ENCODE measurements at places on chromosomes 12 and 14. TPM values are rescaled to one million over a fixed set of nuclear protein-coding genes. Genes with fewer than 3 reads are reported as not detected.

KIF21A gene
- 0.38 TPM for polyA plus RNA-seq

DNA sequence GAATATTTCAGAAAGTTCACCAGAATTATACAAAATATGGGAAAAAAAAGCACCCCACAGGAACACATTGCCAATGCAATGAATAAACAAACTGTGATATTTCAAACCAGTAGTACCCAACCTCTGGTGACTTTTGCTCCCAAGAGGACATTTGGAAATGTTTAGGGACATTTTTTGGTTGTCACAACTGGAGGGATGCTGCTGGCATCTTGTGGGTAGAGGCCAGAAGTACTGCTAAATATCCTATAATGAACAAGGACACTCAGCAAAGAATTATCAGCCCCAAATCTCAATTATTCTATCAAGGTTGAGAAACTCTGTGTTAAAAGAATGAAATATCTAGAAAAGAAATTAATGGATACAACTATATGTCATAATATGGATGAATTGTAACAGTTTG lies 1334.4 kb upstream of the FLRT2 start:
- DNase-seq: no peak

PRKCH gene
- 1.6 TPM for polyA plus RNA-seq

GRCh38 chr12:49534731-49535278 lies 4.0 kb upstream of the KCNH3 start:
- no peak for DNase-seq

SMCO2 gene
- polyA plus RNA-seq: 0.33 TPM

GRCh38 chr12:76537923-76538322 lies 21.6 kb downstream of the OSBPL8 start:
- no peak for DNase-seq

DNA sequence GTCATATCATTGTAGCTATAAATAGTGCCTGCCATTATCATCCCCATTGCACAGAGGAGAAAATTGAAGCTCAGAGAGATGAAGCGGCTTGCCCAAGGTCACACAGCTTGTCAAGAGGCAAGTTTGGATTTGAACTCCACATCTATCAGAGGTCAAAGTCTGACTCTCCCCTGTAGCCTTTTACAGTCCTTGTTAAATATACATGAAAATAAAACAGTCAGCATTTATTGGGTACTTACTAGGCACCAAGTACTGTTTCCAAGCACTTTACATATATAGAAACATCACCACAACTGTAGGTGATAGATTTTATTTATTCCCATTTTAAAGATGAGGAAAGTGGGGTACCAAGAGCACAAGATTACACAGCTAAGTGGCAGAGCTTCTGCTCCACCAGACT lies 67.2 kb downstream of the WSCD2 start:
- DNase-seq: no peak

BRMS1L gene
- 6.2 TPM for polyA plus RNA-seq

- DNase-seq: peak; percentile 64
Measured at GRCh38 chr14:66359500-66359899, 126.7 kb upstream of the CCDC196 start.

DNA sequence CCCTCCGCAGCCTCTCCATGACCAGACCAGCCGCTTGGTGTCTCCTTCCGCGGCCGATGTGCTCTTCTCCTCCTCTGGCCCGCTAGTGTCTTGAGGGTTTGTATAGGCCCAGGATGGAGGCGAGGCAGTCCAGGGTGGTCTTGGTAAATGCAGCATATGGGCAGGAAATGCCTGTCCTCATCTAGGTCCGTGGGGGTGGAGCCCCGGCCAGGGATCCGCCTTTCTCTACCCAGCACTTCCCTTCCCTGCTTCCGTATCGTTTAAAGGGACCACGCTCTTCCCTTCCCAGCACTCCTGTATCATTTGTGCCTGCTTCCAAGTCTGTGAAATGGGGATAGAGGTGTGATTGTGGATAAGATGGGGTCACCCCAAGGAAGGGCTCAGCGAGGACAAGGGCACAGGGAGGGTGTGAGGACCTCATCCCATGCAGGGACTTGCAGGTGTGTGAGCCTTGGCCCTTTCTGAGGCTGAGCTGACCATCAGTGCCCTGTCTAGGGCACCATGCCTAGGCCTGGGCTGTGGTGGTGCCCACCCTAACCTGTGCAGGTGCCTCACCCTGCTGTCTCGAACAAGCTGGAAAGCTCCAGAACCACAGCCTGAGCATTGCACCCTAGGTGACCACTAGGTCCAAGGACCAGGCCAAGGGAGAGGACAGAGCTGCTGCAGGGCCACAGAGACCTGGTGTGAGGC lies 326.8 kb upstream of the RTL1 start:
- DNase-seq: no peak

GRCh38 chr14:67881225-67881624 lies 61.6 kb downstream of the RAD51B start:
- no peak for DNase-seq

GRCh38 chr12:67716817-67717216 lies 68.3 kb downstream of the DYRK2 start:
- DNase-seq: peak; percentile 52

DNA sequence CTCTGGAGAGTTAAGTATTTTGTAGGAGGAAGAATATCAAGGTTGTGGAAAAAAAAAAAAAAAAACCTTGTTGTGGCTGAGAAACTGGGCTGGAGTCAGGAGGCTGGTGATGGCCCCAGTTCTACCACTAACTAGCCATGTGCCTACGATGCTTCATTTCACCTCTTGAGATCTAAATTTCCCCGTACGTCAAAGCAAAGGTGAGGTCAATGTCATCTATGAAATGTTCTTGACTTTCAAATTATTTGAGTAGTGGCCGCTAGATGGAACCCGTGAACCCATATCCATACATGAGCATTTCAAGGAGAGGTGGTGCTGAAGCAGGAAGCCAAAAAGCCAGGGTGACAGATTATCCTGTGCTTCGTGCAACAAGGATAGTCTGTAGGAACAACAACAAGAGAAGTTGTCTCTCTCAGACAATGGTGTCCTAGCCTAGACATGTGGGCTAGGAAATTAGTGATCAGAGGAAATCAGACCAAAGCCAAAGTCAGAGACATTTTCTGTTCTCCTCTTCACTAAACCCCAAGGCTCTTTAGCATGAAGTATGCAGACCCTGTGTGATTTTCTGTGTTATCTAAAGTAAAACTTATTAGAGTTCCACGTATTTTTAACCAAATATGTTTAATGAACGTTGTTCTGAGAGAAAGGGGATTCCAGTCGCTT lies 95.5 kb upstream of the ETV6 start:
- DNase-seq: peak; percentile 59

GRCh38 chr12:126362493-126362892 lies 1297.3 kb downstream of the AACS start:
- DNase-seq: no peak

DNA sequence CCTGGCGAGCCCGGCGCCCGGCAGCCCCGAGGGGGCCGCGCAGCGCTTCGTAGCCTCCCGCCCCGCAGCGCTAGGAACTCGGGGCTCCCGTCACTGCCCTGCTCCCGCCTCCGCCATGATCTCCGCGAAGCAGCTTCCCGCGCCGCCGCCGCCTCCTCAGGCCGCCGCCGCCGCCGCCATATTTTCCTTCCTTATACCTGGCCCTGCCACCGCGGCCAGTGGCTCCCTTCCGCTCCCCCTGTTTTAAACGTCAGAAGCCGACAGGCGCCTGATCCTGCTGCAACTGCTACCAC lies 286 bp downstream of the PPP4R3A start:
- DNase-seq: no peak

DNA sequence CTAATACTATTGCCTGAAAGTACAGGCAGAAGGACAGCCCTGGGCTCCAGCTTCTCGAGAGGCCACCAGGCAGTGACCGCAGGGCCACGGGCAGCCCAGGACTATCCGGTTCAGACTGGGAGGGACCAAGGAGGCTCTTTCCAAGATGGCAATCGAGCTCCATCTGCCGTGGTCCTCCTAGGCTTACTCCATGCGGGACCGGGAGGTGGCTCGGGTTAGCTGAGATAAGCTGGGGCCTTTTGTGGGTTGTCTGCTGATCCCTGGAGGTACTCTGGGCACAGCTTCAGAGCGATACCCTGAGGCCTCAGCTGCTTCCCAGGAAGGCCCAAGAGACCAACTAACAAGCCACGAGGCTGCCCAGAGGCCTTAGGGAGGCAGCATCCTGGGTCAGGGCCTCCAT lies 33.1 kb downstream of the SNRNP35 start:
- DNase-seq: no peak

DNA sequence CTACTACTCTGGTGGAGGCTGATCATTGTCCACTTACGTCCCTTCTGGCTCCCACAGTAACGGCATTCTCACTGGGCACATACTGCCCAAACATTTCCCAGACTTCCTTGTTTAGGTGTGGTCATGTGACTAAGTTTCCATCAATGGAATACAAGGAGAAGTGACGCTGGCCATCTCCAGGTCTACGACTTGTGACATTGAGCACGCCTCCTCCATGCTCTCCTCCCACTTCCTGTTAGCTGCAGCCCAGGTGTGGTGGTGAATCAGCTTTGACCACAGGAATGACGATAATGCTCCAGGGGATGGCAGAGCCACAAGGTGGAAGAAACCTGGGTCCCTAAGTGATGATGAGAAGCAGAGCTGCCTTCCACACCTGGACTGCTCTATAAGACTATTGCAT lies 6.0 kb upstream of the SLC24A4 start:
- DNase-seq: no peak

CD4 gene
- 15.0 TPM for polyA plus RNA-seq

LTB4R gene
- polyA plus RNA-seq: 2.3 TPM

DHRS2 gene
- polyA plus RNA-seq: 0.12 TPM

GRCh38 chr14:71497645-71498086 lies 434.6 kb upstream of the RGS6 start:
- DNase-seq: peak; percentile 82

DNA sequence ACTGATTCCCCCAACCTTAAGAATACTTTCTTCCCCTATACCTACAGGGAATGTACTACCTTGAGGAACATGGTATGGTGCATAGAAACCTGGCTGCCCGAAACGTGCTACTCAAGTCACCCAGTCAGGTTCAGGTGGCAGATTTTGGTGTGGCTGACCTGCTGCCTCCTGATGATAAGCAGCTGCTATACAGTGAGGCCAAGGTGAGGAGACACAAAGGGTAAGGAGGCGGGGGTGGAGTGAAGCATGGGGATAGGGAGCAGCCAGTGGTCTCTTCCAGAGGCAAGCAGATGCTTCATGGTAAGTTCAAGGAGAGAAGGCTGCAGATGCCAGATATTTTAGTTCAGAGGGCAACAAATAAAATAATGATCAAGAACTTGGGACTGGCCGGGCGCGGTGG lies 6.6 kb upstream of the PA2G4 start:
- DNase-seq: no peak

- peak; percentile 71 for DNase-seq
Measured at GRCh38 chr14:89848165-89848564, 106.4 kb downstream of the EFCAB11 start.

KRT73 gene
- not detected for polyA plus RNA-seq

Measured in IMR-90 (cell line).